Stimulated activated CD8-positive, alpha-beta memory T cell treated with anti-CD3 and anti-CD28 coated beads, Interleukin-4, amount 100 ng/mL, for 4 hours (primary cell): ENCODE measurements at places on chromosomes 11 and 22.

GRCh38 chr11:77672264-77672663 is 34.7 kb upstream of the CLNS1A start:
- no peak for DNase-seq

- no peak for DNase-seq
These were observed 62.8 kb downstream of the LARGE2 start for GRCh38 chr11:45985212-45985611.

DNA sequence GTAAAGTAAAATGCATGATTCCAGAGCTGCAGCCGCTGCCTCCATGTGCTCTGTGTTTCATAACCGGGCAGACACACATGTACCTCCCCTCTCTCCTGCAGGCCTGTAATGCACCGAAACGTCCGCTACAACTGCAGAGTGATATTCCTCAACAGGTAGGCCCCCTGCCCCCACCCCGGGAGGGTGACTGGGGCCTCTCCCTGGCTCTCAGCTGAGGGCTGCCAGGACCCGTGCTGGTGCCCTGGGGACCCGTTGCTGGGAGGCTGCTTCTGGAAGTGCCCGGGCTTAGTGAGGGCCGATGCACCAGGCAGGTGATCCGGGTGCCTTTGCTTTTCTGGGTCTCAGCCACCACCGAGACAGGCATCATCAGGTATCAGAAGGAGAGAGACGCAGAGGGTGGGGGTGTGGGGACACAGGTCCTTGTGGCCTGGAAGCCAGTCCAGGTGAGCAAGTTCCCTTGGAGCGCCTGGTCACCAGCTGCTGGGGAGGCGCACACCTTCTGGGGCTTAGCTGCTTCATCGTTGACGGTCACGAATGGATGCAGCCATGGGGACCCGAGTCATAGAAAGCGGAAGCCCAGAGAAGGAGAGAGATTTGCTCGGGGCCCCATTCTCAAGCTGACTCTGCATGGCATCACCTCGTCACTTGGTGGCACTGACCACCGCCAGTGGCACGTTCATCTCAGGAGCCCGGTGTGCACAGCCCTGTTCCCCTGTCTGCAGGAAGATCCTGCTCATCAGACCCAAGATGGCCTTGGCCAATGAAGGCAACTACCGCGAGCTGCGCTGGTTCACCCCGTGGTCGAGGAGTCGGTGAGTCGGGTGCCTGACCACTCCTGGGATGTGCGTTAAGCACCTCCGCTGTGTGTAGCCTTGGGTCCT is 10.6 kb downstream of the NADSYN1 start:
- DNase-seq = no peak

GRCh38 chr11:40104941-40105550 is 1354.4 kb downstream of the LRRC4C start:
- DNase-seq = no peak

DNA sequence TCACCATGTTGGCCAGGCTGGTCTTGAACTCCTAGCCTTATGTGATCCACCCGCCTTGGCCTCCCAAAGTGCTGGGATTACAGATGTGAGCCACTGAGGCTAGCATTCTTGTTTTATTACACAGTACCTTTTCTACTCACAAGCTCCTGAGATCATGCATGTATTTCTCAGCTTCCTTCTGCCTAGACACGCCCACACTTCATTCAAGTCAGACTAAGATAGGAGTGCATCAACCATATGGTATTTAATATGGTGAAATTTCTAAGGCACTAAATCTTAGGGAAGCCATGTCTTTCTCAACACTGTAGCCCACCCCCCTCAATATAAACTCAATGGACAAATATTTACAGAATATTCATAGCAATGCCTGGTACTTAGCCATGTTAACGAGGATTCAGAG is 62.1 kb downstream of the SLC25A17 start:
- DNase-seq = no peak

GRCh38 chr11:82890936-82891335 is 9.3 kb downstream of the PRCP start:
- DNase-seq = no peak

DNA sequence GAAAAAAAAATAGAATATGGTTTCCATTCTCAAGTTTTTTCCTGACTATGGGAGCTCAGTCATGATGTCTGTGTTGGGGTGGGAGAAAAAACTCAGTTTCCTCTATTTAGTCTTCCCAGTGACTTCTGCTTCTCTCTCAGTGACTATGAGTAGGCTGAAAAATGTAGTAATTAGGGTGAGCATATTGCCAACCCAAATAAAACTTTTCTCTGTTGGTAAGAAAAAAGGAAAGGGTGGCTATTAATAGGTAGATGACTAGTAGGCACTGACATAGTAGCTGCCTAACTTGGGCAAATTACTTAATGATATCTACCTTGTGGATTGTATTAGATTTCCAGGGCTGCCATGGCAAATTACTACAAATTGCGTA is 34.2 kb upstream of the BIRC3 start:
- no peak for DNase-seq

DNA sequence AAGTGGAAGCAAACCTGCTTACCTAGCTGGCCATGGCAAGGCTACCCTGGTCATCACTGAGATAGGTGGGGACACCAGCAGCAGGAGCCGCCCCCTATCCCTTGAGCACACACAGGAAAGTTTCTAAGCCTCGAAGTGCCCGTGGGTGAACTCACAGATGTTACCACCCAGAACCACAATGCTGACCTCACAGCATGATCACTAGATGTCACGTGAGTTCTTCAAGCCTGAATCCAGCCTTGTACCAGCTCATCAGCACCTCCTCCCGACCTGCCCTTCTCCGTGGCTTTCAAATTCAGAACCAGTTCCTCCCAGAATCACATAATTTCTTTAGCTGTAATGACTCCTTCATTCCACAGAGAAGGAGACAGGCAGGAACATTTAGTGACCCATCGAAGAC is 24.7 kb upstream of the TIMP3 start:
- no peak for DNase-seq

- no peak for DNase-seq
These were observed 251.0 kb upstream of the UBASH3B start for GRCh38 chr11:122404571-122404970.

GRCh38 chr11:119375337-119376196 is 5.9 kb downstream of the USP2 start:
- DNase-seq = no peak

DNA sequence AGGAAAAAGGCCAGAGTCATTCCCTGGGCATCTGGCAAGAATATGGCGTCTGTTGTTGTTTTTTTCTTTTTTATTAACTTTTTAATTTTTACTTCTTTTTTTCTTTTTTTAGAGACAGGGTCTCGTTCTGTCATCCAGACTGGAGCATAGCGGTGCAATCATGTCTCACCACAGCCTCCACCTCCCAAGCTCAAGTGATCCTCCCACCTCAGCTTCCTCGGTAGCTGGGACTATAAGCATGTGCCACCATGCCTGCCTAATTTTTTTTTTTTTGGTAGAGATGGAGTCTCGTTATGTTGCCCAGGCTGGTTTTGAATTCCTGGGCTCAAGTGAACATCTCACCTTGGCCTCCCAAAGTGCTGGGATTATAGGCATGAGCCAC is 54.0 kb upstream of the PRDM11 start:
- no peak for DNase-seq
